Activated CD4-positive, alpha-beta memory T cell treated with anti-CD3 and anti-CD28 coated beads for 36 hours (primary cell): ENCODE measurements at places on chromosomes 12 and 14.
A peak's percentile ranks its signal among the peaks of the same experiment; 100 is the strongest.

DNA sequence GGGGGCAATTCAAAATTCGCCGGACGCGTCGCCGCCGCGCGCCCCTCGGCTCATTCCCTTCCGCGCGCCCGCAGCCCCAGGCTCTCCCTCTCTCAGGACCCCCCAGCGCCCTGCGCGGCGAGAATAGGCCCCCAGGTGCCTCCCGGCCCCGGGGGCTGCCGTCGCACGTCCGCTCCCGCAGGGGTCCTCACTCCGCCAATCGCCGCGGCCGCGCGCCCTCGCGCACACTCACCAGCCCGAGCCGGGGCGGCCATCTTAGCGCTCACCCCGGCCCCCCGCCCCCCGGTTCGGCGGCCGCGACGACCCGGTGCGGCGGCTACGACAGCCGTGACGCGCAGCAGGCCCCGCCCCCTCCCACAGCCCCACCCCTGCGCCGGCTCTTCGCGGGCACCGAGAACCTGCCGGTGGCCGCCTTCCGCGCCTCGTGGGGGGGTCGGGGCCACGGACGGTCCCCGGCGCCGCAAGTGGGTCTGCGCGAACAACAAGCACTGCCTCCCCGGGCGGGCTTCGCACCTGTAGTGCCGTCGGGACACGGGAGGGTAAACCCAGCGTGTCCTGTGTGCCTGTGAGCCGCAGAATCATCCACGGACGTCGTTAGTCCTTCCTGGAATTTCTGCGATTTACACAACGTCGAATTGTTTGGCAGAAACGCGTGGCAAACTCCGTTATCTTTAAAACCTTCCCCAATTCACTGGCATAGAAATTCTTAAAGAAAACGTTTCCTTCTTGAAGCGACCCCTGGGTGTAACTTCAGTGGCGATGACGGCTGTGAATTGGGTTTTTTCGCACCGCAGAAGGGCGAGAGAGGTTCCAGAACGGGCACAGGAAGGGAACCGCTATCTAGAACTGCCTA lies 2.5 kb downstream of the USP44 start:
- peak; percentile 71 for DNase-seq

GRCh38 chr14:100840286-100841065 lies 14.6 kb downstream of the MEG3 start:
- no peak for DNase-seq

- DNase-seq, result peak; percentile 32
Measured at GRCh38 chr12:12724421-12725085, 7.4 kb downstream of the CDKN1B start.

GRCh38 chr14:29687071-29687765 lies 240.4 kb downstream of the PRKD1 start:
- no peak for DNase-seq
